ENCODE measurements at places on chromosomes 6 and 20. TPM values are rescaled to one million over a fixed set of nuclear protein-coding genes. Genes with fewer than 3 reads are reported as not detected.

The SIRT5 gene
- polyA plus RNA-seq, result 13.3 TPM

GRCh38 chr6:107198631-107199416 is 83.5 kb upstream of the BEND3 start:
- H3K27ac ChIP-seq, result no peak overlapping the region
- no peaks in the 10 kb centered on the region for H3K36me3 ChIP-seq
- DNase-seq, result no peak
- no peak overlapping the region for H3K4me3 ChIP-seq

GRCh38 chr20:31695849-31696804 is 26.5 kb downstream of the BCL2L1 start:
- H3K4me3 ChIP-seq, result no peak overlapping the region
- H3K27ac ChIP-seq, result peak overlapping the region; percentile 91
- H3K27me3 ChIP-seq, result no peaks in the 10 kb centered on the region
- peaks cover 86% of the 10 kb centered on the region for H3K4me1 ChIP-seq

DNA sequence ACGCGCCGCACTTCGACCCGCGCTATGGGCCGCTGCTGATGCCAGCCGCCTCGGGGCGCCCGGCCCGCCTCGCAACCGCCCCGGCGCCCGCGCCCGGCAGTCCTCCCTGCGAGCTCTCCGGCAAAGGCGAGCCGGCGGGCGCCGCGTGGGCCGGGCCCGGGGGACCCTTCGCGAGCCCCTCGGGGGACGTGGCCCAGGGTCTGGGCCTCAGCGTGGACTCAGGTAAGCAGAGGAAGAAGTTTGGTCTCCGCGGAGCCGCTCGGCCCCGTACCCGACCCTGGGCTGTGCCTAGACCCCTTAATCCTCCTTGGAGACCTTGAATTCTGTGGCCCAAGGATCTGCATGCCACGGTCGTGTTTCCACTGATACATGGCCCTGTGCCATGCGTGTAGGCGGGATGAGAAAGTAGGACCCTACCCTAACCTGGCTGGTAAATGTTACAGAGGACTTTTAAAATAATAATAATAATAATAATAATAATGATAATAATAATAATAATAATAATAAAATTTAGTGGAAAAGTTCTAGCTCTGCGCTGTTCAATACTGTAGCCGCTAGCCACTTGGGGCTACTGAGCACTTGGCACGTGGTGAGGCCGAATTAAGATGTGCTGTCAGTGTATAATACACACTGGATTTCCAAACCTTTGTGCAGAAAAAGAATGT is 5.6 kb downstream of the VGLL2 start:
- no peaks in the 10 kb centered on the region for H3K4me1 ChIP-seq
- no peak overlapping the region for H3K27ac ChIP-seq
- no peak for DNase-seq
- no peak overlapping the region for H3K4me3 ChIP-seq

GRCh38 chr20:20425823-20426654 is 58.1 kb downstream of the INSM1 start:
- no peak for DNase-seq
- no peaks in the 10 kb centered on the region for H3K27me3 ChIP-seq
- H3K4me1 ChIP-seq, result peaks cover 12% of the 10 kb centered on the region
- H3K4me3 ChIP-seq, result no peak overlapping the region
- no peaks in the 10 kb centered on the region for H3K36me3 ChIP-seq

GRCh38 chr6:37820718-37821079 is 1.2 kb downstream of the ZFAND3 start:
- DNase-seq, result no peak
- H3K27me3 ChIP-seq, result no peaks in the 10 kb centered on the region
- H3K27ac ChIP-seq, result peak overlapping the region; percentile 65
- H3K36me3 ChIP-seq, result no peaks in the 10 kb centered on the region
- H3K4me1 ChIP-seq, result peaks cover 21% of the 10 kb centered on the region

The GSTA1 gene
- 1.8 TPM for polyA plus RNA-seq

GRCh38 chr6:169243186-169243585 is 10.5 kb downstream of the THBS2 start:
- no peaks in the 10 kb centered on the region for H3K4me1 ChIP-seq
- no peaks in the 10 kb centered on the region for H3K36me3 ChIP-seq
- H3K27me3 ChIP-seq, result no peaks in the 10 kb centered on the region
- DNase-seq, result no peak

GRCh38 chr20:64090165-64090564 is 6.0 kb upstream of the LKAAEAR1 start:
- no peak overlapping the region for H3K4me3 ChIP-seq
- H3K36me3 ChIP-seq, result no peaks in the 10 kb centered on the region
- no peak overlapping the region for H3K27ac ChIP-seq
- peaks cover 6% of the 10 kb centered on the region for H3K27me3 ChIP-seq
- peaks cover 6% of the 10 kb centered on the region for H3K4me1 ChIP-seq

DNA sequence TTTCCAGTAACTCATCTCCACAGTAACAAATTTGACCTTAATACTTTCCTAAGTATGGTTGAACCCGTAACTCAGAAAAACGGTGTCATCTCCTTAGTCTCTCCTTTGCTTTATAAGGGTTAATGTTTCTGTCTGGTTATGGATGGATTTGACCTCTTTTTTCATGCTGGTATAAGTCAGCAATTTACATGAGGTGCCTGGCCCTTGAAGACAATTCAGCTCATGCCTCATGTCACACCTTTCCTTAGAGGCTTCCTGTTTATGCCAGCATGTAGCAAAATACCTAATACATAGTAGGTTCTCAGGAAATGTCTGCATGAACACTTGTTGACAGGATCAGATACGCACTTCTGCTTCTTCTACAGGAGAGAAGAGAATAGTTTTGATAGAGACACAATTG is 37.7 kb upstream of the C20orf144 start:
- H3K27ac ChIP-seq, result no peak overlapping the region
- no peak overlapping the region for H3K4me3 ChIP-seq
- no peaks in the 10 kb centered on the region for H3K27me3 ChIP-seq
- DNase-seq, result no peak

DNA sequence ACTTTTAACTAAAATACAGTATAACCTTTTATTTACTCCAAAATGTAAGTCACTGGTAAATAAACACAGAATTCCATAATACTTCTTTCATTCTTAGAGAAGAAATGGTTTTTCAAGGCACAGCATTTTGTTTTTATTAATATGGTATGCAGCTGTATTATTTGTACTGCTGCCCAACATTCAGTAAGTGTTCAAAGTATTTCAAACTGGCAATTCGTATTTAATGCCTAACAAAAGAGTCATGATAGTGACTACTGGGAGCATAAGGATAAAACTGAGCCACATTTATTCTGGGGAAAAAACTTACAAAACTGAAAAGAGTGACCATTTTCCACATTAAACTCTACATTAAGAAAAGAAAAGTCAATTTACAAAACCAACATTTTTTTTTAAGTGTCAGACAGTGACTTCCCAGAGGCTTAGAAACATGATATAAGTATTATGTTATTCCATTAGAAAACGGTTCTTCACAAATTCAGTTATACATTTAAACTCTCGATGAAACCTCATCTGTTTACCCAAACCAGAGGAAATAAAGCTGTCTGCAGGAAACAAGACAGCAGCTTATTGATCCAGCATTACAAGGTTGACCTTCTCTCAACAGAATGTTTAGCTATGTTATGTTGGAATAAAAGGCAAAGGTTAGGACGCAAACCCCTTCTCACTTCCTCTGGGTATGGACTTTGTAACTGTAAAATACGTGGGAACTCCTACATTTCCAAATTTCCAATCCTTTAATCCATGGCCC is 24.3 kb downstream of the EPB41L2 start:
- no peak overlapping the region for H3K27ac ChIP-seq
- H3K4me3 ChIP-seq, result no peak overlapping the region
- DNase-seq, result no peak
- H3K27me3 ChIP-seq, result no peaks in the 10 kb centered on the region

DNA sequence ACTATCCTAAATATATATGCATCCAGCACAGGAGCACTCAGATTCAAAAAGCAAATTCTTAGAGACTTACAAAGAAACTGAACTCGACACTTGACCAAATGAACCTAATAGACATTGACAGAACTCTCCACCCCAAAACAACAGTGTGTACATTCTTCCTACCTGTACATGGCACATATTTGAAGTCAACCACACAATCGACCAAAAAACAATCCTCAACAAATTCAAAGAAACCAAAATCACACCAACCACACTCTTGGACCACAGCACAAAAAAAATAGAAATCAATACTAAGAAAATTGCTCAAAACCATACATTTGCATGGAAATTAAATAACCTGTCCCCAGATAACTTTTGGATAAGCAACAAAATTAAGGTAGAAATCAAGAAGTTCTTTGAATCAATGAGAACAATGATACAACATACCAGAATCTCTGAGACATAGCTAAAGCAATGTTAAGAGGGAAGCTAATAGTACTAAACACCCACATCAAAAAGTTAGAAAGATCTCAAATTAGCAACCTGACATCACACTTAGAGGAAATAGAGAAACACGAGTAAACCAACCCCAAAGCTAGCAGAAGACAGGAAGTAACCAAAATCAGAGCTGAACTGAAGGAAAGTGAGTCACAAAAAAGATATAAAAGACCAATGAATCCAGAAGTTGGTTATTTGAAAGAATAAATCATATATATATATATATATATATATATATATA is 12.5 kb upstream of the TREM1 start:
- H3K4me1 ChIP-seq, result peaks cover 8% of the 10 kb centered on the region
- H3K36me3 ChIP-seq, result no peaks in the 10 kb centered on the region

DNA sequence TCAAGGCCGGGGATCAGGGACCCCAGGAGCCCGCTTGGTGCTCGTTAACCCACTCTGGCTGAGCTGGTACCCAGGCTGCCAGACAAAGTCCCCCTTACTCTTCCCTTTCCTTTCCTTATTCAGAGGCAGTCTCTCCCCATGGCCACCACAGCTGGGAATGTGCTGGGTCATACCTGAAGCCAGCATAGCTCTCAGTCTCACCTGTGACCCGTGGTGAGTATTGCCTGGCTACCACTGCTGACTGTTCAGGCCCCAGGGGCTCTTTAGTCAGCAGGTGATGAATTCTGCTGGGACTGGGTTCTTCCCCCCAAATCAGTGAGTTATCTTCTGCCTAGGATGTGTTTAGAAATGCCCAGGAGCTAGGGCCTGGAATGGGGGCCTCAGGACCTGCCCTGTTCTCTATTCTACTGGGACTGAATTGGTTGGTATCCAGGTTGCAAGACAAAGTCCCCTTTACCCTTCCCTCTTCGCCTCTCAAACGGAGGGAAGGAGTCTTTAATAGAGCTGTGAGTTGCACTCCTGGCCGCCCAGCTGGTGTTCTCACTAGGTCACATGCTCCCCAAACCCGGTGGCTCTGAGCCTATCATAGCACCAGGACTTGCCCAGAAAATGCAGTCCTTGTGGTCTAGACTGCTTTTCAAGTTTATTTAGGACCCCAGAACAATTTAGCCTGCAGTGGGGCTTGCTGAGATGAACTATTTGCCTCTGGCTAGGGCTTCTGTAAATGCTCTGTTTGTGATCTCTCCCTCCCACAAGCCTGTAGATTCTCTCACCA is 64.6 kb downstream of the MYO6 start:
- H3K36me3 ChIP-seq, result no peaks in the 10 kb centered on the region
- no peak for DNase-seq
- no peak overlapping the region for H3K27ac ChIP-seq
- no peaks in the 10 kb centered on the region for H3K4me1 ChIP-seq
- H3K27me3 ChIP-seq, result no peaks in the 10 kb centered on the region

The FAM83C gene
- polyA plus RNA-seq, result 0.14 TPM

DNA sequence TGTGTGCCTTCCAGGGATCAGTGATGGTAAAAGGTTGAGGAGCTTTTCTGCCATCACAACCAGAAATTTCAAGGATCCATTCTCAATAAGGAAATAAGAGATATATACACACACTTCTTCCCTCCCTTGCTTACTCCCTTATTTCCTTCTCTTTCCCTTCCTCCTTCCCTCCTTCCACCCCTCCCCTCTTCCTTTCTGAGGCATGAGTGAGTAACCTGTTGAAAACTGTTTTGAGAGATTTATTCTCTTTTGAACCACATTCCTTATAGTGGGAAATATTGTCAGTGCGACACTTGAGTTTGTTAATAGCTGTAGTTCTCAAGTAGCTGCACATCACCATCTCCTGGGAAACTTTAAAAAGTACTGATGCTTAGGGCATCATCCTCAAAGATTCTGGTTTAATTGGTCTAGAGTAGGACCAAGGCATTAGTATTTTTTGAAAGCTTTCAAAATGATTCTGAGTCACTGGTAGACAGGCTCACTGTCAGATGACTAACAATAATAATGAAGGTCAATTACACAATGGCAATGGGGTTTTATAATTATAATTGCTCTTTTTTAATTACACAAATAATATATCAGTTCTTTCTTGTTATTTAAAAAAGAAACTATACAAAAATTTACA is 109.9 kb downstream of the POPDC3 start:
- H3K27me3 ChIP-seq, result no peaks in the 10 kb centered on the region
- no peaks in the 10 kb centered on the region for H3K4me1 ChIP-seq
- DNase-seq, result no peak
- no peak overlapping the region for H3K27ac ChIP-seq

- no peaks in the 10 kb centered on the region for H3K36me3 ChIP-seq
- H3K4me1 ChIP-seq, result peaks cover 6% of the 10 kb centered on the region
- H3K4me3 ChIP-seq, result no peak overlapping the region
- no peaks in the 10 kb centered on the region for H3K27me3 ChIP-seq
- no peak for DNase-seq
Measured at GRCh38 chr20:50338479-50339391, 148.1 kb downstream of the CEBPB start.

DNA sequence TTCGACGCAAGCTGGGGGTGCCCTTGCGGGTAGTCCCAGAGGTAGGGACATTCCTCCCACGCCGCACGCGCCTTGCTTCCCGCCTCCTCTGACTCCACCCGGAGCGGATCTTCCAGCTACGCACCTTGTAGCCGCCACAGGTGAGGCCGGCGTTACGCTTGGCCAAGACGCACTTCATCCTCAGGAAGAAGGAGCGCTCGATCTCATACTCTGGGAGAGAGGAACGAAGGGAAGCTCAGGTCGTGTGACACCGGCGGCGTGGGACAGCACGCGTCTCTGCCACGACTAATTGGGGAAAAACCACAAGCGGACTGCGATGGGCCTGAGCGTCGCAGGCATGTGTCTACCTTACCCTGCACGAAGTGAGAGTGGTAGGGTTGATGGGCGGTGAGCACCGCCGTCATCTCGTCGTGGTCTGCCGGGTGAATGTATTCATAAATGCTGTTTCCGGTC is 15.5 kb downstream of the SIM1 start:
- H3K36me3 ChIP-seq, result no peaks in the 10 kb centered on the region
- H3K4me3 ChIP-seq, result no peak overlapping the region
- H3K27ac ChIP-seq, result no peak overlapping the region
- no peaks in the 10 kb centered on the region for H3K4me1 ChIP-seq

The CCM2L gene
- polyA plus RNA-seq, result 3.3 TPM

DNA sequence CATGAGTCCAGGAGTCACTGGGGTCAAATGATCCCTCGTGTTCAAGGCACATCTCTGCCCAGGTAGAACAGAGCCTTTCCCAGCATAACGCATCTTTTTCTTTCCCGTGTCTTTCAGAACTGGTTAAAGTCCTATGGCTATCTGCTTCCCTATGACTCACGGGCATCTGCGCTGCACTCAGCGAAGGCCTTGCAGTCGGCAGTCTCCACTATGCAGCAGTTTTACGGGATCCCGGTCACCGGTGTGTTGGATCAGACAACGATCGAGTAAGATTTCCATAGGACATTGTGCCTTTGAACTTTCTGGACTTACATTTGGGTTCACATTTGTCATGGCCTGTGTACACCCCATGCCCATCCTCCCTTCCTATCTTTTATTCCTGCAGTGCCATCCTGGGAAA is 20.2 kb downstream of the MMP24 start:
- no peak overlapping the region for H3K4me3 ChIP-seq
- H3K36me3 ChIP-seq, result no peaks in the 10 kb centered on the region
- H3K4me1 ChIP-seq, result no peaks in the 10 kb centered on the region
- H3K27me3 ChIP-seq, result no peaks in the 10 kb centered on the region

All from thymus (tissue), 14 donors.